ENCODE measurements at places on chromosomes 4 and X.

DNA sequence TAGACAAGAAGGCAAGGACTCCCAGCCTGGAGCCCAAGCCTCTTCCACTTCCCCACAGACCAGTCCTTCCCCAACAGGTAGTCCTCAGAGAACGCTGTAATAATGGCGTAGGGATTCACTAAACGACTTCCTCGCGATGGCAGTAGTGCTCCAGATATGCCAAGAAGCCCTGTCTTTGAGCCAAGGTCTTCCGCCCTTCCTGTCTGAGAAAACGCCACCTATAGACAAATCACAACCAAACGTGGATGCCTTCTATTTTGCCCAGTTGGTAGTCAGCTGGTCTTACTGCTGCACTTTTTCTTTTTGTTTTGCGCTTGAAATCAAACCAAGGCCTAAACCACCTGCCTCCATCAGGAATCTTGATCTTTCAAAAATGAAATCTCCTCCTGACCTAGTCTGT is 203.3 kb downstream of the OR13H1 start:
- no peaks in the 10 kb centered on the region for H3K27me3 ChIP-seq
- H3K36me3 ChIP-seq: peaks cover 31% of the 10 kb centered on the region
- no peaks in the 10 kb centered on the region for H3K4me1 ChIP-seq
- DNase-seq: no peak
- no peak overlapping the region for H3K27ac ChIP-seq
- H3K4me3 ChIP-seq: no peak overlapping the region

DNA sequence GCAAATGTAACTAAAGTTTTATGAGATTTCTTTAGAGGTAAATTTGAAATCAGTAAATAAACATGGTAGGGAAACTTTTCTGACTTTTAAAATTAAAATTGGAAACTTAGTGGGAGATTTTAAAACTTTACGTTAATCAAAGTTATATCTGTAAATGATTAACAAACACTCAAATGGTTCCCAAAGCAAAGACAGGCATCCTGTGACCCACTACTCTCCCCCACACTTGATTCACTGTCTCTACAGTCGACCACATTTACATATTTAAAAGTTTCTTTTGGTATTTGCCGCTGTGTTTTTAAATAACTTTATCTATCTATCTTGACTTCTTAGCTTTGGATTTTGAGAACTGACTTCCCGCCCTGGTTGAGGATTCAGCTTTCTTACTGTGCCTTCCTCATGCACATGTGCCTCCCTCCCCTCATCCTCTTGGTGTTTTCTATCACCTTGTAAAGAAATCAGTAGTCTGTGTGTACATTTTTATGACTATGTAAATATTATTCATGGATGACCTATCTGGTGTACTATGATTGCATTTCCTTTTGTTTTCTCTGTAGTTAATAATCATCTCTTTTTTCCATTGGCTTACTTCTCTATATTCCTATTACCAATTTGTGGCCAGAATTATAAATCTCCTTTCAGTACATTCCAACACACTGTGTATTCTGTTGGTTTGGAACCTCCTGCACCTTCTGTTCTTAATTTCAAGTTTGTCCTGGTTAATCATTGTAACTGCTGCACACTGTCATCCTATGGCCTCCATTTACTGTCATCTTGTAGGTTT is 72.6 kb downstream of the WWC2 start:
- H3K27me3 ChIP-seq: no peaks in the 10 kb centered on the region
- H3K4me1 ChIP-seq: peaks cover 15% of the 10 kb centered on the region
- no peak overlapping the region for H3K4me3 ChIP-seq
- H3K27ac ChIP-seq: no peak overlapping the region

DNA sequence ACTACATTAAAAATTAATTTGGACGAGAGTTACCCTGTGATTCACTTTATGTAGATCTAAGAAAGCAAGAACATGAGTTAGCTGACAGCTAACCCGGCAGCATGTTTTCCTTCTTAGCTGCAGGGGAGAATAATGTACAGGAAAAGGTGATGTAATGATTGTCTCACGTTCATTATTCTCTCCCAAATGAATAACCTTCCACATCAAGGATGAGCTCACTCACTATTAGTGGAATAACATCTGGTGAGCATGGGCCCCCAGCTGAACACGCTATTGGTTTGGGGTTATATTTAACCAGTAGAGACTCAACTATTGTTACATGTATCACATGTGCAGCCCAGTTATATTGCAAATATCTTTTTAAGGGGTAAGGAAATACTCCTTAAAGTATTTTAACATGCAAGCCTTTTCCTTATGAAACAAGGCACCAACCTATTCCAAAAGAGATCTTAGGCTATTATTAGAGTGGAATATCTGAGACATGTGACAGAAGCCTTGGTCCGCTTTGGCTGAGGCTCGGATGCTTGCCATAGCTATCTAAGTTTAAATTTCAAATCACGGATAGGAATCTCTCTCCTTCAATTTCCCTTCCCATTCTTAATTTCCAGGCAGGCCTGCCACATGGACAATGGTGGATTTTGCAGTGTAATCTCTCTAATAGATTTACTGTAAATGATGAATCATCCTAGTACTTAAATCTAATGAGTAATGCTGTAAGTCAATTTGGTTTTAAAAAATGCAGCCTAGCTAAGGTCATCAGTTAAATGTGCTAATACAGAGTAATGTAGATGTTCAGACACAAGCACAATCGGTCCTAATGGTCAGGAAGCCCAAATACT is 99.0 kb upstream of the OTUD4 start:
- no peaks in the 10 kb centered on the region for H3K36me3 ChIP-seq
- no peak overlapping the region for H3K4me3 ChIP-seq
- H3K27ac ChIP-seq: no peak overlapping the region
- DNase-seq: no peak
- H3K4me1 ChIP-seq: no peaks in the 10 kb centered on the region

GRCh38 chr4:41307638-41308037 is 50.9 kb downstream of the UCHL1 start:
- no peak overlapping the region for H3K4me3 ChIP-seq
- H3K36me3 ChIP-seq: no peaks in the 10 kb centered on the region
- DNase-seq: no peak
- no peak overlapping the region for H3K27ac ChIP-seq
